NCI-H526 (cell line): ENCODE measurements at places on chromosomes 5 and 9.

- no peak for DNase-seq
Measured at GRCh38 chr5:40405230-40405629, 274.5 kb upstream of the PTGER4 start.

DNA sequence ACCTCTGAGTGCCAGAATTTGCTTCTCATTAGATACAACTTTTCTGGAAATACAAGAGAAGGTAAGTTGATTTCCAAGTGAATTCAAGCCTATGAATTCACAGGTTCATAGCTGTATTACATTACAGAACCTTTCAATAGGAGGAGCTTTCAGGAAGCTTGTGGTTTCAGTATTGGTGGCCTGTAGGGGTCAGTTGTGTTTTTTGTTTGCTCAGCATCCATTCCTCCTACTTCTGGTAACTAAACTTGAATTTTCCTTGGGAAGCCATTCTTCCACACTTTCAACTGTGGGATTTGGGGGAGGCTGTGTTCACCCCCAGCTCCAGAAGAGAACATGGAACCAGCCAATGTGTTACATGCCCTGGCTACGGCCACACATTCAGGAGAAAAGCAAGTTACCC lies 5.6 kb upstream of the CYSTM1 start:
- DNase-seq: no peak

GRCh38 chr9:91082731-91083130 lies 279.0 kb downstream of the AUH start:
- no peak for DNase-seq

DNA sequence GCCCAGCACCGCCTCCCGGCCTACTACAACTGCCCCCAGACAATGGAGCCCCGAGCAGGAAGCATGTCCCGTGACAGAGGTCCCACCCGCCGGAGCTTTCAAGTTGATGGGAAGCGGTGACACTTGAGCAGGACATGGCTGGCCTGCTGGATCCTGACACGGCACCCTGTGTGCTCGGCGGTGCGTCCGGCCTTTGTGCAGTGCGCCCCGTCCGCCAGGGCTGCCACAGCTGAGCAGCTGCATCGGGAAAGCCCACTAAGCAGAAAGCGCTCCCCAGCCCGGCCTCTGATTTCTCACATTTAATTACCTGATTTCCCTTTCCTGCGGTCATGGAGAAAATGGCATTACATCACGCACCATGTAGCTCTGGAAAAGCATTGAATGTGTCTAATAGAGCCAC lies 611.9 kb downstream of the IRX1 start:
- no peak for DNase-seq

DNA sequence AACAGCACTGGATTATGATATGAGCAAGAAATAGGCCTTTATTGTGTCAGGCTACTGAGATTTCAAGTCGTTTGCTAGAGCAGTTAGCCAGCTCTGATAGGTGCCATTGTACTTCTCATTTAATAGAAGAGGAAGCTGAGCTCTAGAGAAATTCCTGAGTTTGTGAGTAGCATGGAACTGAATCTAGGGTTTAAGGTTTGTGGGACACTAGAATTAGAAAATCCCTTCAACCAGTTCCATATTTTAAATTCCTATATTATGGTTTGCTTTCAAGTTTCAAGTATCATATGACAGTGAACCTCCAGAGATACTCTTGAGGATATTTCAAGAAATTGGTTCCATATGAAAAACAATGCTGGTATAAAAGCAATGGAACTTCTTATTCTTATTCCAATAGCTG lies 87.6 kb downstream of the ANKRD55 start:
- no peak for DNase-seq

- no peak for DNase-seq
Measured at GRCh38 chr5:78716206-78716605, 67.6 kb upstream of the LHFPL2 start.

GRCh38 chr5:65190328-65191053 lies 291.2 kb downstream of the ADAMTS6 start:
- DNase-seq: no peak

DNA sequence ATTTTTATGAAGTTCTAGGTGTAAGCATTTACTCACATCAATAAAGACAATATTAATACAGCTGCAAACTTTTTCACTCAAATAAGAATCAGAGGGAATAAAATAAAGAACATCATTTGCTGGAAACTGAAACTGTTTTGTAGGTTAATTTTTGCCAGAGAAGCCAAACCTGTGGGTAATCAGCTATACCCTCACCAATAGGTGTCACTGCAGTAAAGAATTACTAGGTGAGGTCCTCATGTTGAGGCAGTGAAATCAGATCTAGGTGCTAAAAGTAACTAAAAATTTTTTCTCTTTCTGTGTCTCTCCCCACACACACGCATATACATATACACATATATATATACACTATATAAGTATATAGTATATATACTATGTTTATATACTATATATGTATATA lies 1016.3 kb upstream of the SEMA6A start:
- DNase-seq: peak; percentile 4

GRCh38 chr9:73050065-73050816 lies 97.4 kb upstream of the ALDH1A1 start:
- no peak for DNase-seq

GRCh38 chr5:67066815-67067214 lies 129.8 kb downstream of the CD180 start:
- DNase-seq: no peak

DNA sequence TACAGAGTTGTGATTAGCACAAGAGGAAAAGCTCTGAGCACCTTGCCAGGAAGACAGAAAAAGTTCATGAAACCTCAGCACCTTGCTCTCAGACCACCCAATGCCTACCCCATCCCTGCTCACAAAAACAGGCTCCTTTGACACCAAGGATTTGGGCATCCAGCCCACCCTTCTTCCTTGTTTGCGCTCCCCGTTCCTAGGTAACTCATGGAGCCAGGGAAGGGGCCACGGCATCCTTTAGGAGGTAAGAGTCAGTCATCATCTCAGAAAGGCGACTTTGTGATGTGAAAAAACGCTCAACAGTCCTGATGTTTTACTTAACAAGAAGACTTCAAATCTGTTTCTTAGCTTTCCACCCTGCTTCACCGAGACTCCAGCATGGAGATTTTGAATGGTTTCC lies 29.5 kb downstream of the SH3PXD2B start:
- DNase-seq: no peak

DNA sequence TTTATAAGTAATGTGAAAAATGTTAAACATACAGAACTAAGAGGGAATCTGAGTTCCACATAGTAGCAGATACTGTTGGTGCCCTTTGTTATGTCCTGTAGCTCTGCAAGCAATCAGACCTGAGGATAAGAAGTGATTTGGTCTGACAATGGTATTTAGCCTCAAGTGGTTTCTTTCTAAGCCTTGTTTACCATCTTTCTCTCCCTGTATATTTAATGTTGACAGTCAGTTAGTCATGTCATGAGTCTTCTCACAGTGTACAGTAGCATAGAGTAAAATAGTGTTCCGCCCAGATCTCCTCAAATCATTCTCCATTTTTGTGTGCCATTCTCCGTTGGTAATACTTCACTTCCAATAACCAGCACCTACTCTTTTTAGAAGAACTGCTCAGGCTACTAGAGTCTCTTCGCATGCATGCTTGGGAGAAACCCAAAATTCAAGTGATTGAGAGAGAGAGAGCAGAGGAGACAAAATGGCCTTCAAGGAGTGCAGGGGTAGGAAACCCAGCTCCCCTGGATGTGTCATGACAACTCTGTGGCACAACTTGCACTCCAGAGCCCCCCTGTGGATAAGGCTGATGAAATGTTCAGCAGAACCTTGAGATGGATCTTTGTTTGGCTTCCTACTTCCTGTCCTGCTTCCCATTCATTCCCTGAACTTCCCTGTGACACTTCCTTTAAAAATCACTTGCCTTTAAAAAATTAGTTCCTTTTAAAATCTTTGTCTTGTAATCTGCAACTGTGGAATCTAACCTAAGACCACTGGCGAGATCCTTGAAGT lies 129.2 kb upstream of the FST start:
- no peak for DNase-seq

GRCh38 chr9:117205806-117206205 lies 209.1 kb downstream of the ASTN2 start:
- no peak for DNase-seq

GRCh38 chr5:123350742-123351141 lies 72.5 kb downstream of the CEP120 start:
- no peak for DNase-seq

DNA sequence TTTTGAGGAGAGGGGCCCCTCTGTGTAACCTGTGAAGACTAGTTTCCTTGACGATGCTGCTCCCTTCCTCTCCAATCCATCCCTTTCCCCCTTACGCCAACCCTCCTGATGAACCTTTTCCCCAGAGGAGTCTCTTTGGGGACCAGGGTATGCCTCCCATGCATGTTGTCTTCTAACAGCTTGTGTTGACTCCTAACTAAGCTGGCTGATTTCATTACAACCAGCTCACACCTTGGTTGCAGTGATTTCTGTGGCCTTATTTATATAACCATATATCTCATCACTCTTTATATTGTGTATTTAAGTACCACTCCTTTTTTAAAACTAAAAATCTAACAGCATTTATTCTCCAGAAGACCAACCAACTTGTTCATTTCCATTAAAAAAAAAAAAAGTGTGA lies 42.5 kb downstream of the SFXN1 start:
- no peak for DNase-seq

- no peak for DNase-seq
Measured at GRCh38 chr9:22285066-22285465, 161.6 kb upstream of the DMRTA1 start.

DNA sequence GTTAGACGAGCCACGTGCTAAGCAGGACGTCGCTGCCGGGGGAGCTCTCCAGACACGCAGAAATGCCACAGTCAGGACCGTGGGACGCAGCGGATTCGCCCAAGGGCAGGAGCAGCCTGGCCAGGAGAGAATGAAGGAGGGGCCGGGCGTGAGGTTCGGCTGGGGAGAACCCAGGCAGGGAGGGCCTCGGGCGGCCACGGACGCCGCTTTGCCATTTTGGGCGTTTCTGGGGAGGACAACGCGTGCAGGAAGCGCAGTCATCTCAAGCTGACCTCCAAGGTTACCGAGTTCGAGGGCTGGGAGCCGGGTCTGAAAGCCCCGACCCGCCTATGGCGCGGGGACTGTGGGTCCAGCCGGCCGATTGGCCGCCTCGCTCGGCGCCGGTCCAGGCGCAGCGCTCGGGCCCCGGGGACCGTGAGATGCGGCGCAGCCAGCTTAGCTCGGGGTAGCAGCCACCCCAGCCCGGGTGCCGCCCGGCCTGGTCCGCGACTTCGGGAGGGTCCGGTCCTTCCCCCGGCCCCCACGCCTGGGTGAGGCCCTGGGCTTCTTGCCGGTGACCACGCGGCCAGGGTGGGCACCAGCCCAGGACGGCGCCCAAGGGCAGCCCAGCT lies 760 bp upstream of the MAN1B1 start:
- DNase-seq: no peak

DNA sequence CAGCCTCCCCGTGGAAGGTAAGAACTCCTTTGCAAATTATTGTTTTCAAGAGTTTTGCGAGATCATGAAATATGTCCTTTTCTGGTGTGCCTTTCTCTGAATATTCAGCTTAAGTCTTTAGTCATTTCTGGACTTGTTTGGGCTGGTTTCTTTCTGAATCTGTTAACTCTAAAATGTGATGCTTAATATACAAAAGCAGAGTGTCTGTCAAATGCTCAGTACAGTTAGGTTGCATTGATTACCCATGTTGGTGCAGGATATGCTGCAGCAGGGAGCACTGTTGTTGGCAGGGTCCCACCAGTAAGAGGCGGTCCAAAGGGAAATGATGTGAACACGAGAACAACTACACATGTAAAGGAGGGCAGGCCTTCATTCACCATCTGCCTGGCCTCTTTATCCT lies 47.7 kb downstream of the SPTAN1 start:
- no peak for DNase-seq

- DNase-seq: no peak
Measured at GRCh38 chr9:110912419-110913291, 125.6 kb downstream of the LPAR1 start.

DNA sequence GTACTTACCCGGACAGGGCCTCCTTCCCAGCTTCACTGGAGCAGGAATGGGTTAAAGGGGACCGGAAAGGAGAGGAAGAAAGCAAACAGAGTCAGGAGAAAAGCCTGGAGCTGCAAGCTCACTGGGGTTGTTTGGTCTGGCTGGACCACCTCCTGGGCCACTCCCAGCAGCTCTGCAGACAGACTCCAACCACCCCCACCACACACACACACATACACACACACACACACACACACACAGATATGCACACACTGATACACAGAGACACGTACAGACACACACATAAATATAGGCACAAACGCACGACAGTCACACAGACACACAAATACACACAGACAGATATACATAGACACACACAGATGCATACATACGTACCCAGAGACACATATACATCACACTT lies 34.9 kb upstream of the SYNPO start:
- no peak for DNase-seq

DNA sequence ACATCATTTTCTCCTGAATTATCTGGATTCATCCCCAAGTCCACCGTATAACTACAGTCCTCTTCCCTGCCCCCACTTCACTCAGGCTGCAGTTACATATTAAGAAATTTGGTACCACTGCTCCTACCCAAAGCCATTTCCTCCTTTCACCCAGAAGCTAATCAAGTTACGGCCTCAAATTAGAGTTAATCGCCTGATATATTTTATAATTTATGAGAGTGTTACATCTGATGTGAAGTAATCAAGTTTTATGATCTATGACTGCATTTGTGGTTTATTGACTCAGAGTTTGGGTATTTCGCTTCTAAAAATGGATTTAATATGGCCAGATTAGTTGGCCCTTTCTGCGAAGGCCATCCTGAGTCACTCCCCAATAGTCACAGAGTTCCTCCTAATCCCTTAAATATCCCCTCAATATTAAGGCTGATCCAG lies 223.6 kb upstream of the KIF2A start:
- DNase-seq: no peak

DNA sequence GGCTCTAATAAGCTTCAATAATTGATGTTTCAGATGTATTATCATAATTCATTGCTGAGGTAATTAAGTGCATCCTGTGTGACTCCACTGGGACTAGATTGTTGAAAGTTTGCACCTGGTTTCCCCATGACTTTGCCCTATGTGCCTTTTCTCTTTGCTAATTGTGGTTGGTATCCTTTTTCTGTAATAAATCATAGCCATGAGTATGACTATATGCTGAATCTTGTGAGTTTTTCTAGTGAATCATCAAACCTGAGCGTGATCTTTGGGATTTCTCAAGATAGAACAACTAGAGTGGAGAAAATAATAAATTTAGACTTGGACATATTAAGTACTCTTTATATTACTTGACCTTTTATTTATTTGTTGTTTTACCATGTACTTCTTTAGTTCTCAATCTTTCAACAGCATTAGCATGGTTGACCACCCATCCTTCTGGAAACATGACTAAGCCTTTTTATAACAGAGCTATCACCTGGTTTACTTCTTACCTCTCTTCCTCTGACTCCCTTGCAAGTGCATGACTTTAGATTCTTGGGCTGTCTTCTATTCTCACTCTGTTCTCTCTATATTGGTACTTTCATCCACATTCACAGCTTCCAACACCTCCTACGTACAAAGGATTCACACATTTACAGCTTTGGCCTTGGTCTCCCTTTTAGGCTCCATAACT lies 239.6 kb upstream of the TAS2R1 start:
- DNase-seq: no peak

GRCh38 chr9:126151686-126152134 lies 174.9 kb upstream of the MVB12B start:
- no peak for DNase-seq
